Endothelial cell of umbilical vein (primary cell): ENCODE measurements at places on chromosomes 2 and 18.

DNA sequence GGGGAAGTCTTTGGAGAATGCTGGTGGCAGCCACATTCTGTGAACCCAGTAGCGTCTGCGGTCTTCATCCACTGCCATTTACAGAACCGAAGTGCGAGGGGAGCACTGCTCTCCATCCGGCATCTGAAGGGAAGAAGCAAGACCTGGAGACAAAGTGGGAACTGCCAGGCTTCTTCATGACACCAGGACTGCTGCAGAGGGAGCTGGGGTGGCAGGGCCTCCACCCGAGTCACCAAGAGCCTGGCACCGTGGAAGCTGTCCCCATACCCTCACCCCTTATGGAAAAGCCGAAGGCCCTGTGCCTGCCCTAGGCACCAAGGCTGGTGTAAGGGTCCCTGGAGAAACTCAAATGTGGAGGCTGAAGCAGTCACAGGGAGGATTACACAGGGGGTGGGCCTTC is 79.8 kb downstream of the CIB4 start:
- DNase-seq = no peak

GRCh38 chr2:146912536-146912935 is 932.3 kb upstream of the ACVR2A start:
- no peak for DNase-seq

- DNase-seq = no peak
Observed at GRCh38 chr2:98692090-98693054, 38.6 kb downstream of the MGAT4A start.

DNA sequence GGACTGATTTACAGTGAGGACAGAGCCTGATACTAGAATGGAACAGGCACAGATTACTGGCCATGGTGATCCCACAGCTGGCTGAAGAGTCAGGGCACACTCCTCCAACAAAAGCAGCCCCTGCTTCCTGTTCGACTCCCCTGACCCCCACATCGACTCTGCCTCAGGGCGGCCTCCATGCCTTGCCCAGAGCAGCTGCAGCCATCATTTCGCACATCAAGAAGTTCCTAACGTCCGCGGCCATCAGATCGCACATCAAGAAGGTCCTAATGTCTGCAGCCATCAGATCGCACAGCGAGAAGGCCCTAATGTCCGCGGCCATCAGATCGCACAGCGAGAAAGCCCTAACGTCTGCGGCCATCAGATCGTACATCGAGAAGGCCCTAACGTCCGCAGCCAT is 192.8 kb upstream of the PXDN start:
- DNase-seq = no peak
